ENCODE measurements at places on chromosomes 16 and 17.

DNA sequence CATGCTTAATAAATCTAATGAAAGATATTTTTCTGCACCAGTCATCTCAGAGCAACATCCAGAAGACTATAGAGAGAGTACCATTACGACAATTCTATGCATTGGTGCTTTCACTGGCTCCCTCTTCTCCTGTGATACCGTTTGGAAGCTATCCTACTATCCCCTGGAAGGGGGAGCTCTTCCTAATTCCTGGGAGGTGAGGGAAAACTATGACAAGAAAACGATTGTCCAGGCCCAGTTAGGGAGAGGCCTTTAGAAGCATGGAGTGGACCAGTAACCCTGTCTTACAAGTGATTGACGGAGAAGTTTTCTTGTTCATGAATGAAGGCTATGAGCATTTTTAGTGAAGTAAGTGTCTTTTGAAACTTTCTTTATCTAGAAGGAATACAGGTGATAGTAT, 150.2 kb downstream of the TANC2 start:
- no peak for DNase-seq

DNA sequence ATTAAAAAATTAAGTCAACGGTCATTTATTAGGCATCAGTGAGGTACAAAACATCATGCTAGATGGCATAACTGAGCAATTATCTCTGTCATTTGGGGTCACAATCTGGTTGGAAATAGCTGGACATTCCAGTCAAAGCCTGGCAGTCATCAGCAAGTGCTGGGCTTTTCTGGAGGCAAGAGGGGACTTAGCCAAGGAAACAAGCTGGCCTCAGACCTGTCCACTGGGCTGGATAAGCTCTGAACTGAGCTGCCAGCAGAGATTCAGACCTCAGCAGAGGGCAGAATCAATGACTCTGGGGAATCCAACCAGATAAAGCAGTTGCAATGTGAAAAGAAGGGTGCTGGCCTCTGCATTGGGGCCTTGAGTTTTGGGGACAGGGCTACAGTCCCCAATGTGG, 161.9 kb upstream of the NOL11 start:
- DNase-seq, result peak; percentile 30

- DNase-seq, result peak; percentile 72
Observed at GRCh38 chr17:75457047-75457654, 716 bp downstream of the TMEM94 start.

DNA sequence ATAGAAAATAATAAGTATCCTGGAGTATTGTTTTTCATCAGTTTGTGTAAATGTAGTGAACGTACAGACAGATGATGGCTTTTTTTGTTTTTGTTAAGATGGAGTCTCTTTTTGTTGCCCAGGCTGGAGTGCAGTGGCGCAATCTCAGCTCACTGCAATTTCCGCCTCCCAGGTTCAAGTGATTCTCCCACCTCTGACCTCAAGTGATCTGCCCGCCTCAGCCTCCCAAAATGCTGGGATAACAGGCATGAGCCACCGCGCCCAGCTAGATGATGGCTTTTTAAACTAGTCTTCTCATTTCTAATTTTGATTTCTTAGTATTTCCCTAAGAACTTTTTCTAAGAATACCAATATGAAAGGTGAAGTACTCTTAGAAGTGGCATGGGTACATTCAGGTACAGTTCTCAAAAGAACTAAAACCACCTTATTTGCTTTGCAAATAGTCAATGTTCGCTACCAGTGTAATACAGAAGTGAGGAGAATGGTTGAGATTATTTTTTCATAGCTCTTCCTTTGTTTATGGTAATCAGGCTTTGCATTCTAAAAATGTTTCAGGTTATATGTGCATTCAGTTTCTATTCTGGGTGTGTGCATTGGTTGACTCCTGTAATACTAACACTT, 34.2 kb downstream of the TTC19 start:
- no peak for DNase-seq

- DNase-seq, result peak; percentile 33
Observed at GRCh38 chr17:6567528-6568183, 11.3 kb upstream of the PITPNM3 start.

GRCh38 chr17:57356153-57356718, 99.9 kb downstream of the MSI2 start:
- no peak for DNase-seq

GRCh38 chr16:65688301-65688700, 566.4 kb upstream of the CDH11 start:
- DNase-seq, result no peak

DNA sequence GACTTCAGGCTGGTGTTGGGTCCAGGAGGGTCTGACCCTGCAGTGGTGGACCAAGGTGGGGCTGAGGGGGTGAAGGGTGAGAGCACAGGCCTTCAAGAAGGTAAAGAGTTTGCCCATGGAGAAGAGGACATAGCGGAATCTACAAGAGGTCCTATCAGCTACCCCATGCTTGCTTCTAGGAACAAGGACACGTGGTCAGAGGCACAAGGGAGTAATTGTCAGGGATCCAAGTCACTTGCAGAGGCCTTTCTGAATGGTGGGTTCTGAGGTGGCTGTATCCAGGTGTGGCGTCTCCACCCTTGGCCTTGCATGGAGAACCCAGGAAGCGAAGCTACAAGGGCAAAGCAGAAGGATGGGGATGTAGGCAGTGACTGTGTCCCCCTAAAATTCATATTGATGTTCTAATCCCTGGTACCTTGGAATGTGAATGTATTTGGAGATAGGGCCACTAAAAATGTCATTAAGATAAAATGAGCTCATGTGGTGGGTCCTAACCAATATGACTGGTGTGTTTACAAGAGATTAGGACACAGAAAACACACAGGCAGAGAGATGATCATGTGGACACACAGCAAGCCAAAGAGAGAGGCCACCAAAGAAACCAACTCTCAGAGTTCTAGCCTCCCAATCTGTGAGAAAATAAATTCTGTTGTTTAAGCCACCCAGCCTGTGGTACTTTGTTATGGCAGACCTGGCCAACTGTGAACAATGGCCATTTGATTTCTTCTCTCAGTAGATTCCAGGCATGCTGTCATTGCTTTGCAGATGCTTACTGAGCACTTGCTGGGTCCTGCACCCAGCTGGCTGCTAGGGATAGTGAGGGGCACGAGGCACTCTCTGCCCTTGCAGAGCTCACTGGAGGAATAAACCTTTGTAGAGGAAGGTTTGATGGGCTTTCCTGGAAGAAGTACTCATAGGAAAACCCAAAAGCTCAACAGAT, 75.8 kb downstream of the UTP18 start:
- no peak for DNase-seq

DNA sequence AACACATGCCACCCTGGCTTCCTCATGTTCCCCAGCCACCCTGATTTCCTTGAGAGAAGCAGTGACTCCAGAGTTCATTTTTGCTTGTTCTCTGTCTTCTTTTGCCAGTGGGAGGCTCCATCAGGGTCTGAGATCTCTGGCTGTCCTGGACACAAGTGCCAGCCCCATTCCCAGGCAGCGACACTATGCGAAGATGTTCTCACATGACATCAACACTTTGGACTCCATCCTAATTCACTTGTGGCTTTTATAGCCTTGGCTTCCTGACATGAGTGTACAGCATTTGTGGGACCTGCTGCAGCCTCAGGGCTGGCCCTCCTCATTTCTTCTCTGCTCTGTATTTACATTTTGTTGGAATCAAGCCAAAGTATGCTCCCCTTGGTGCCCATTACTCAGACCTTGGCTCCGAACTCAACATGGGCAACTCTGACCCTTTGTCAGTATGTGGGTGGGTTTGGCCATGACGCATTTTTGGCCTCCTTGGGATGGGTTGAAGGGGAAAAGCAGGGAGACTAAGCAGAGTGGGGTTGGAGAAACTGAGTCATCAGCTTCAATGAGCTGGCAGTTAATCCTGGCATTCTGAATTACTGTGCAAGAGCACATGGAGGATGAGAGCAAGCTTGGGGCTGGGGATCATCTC, 119.0 kb upstream of the EEF2KMT start:
- no peak for DNase-seq

DNA sequence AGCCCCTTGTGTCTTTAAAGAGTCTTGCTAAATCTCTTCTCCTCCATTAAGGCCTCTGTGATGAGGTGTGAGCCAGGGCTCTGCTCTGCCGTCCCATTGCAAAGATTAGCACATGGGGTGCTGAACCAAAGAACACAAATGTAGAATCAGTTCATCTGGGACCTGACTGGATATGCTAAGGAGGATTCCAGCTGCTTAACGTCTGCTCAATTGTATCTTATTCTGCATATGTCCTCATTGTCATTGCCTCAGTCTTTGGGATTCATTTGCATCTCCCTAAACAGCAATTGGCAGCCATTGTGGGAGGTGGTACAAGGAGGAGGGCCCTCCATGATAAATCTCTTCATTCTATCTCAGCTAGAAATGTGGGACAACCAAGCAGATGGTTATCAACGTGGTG, 106.3 kb upstream of the ADAMTS18 start:
- no peak for DNase-seq

GRCh38 chr17:13806092-13806491, 204.4 kb upstream of the HS3ST3A1 start:
- DNase-seq, result no peak

DNA sequence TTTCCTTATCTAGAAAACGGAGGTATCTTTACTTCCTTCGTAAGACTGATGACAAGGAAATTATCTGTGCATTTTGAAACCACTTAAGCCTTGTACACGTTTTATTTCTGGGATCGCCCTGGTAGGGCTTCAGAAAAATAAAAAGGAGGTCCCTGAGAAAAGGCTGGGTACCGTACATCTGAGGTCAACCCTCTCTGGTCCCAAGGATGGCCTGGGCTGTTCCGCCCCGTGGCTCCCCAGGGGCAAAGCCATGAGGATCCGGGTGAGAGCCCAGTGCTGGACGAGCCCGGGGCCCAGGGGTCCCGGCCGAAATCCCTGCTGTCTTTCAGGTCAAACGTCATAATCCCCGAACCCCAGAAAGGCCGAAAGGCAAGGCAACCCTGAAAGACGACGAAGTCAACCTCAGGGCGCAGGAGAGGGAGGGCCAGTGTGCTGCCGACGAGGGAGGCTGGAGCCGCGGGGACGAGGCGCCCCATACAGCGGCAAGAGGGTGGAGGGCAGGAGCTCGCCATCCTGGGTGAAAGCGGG, 656 bp upstream of the FUS start:
- DNase-seq, result no peak

DNA sequence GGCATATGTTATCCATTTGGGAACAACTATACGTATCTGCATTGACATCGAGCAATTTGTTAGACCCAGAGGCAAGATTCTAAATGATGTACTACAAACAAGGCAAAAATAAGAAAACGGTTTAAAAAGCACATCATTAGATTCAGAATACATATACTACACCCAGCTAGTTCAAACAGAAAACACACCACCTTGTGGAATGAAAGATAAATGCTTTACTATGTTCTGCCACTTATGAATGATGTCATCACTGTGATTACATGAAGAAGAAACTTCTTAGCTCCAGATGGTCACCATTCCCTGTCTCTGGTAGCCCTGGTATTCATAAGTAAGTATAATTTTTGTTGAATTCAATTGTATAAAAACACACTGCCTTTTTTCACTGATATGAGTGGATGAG, 7.8 kb downstream of the NACA2 start:
- no peak for DNase-seq

DNA sequence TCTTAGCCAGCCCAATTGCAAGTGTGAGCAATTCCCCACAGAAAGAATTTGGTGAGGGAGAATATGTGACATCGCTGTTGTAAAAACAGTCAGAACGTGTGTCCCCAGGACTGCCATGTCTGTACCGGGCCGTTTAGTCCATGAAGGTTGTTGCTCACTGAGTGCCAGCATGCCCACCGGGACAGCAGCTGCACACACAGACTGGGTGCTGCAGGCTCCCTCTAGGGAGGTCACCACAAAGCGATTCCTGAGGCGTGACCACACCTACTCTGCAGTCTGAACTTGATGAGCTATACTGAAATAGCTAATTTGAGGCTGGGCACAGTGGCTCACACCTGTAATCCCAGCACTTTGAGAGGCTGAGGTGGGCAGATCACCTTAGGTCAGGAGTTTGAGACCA, 44.1 kb upstream of the ADORA2B start:
- DNase-seq, result no peak

DNA sequence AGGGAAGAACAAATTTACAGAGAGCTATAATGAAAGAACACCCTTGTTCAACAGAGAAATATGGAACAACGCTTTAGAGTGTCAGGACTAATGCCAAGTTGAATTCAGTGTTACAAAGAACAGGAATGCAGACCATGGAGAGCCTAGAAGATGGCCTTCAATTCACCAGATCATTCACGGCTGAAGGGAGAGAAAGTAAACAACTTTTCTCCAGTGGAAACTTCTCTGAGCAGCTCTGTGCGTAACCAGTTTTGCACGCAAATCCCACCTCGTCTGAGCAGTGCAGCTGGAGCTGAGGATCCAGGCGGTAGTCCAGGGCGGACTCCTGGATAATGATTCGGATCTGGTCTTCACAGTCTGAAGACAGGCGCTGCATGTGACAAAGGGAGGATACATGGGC, 40.5 kb upstream of the CLEC18B start:
- no peak for DNase-seq

DNA sequence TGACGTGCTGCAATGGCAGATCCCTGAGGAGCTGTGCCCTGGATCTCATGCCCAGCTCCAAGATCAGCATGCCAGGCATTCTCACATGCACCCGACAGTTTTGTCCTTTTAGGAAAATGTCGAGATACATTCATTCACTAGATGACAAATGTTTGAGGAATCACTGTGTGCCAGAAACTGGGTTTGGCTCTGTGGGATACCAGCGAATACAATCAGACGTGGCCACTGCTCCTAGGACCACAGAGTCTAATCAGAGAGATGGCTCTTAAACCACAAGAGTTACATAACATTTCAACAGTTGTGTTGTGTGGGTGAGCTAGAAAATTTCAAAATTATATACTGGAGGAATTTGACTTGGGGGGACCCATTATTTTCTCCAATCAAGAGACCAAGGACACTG, 579.7 kb downstream of the CDH13 start:
- DNase-seq, result no peak

DNA sequence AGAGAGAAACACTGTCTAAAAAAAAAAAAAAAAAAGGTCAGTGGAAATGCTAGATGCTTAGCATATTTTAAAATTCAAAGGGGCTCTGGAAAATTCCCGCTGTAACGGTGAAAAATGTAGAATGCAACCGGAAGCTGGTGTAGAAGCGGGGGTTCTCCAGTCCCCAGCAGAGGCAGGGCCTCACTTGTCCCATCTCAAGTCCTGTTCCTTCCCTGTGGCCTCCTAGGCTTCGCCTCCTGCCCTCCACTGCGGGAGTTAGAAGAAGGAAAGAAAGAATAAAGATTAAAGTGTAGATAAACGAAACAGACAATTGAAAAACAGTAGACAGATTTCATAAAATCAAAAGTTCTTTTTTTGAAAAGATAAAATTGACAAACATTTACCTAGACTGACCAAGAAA, 14.8 kb upstream of the ZNF287 start:
- no peak for DNase-seq

- peak; percentile 90 for DNase-seq
Observed at GRCh38 chr16:1182316-1182671, 29.4 kb downstream of the CACNA1H start.

Data from WERI-Rb-1 (cell line).